ENCODE measurements at places on chromosomes 1 and 21. TPM values are rescaled to one million over a fixed set of nuclear protein-coding genes. Genes with fewer than 3 reads are reported as not detected.

DNA sequence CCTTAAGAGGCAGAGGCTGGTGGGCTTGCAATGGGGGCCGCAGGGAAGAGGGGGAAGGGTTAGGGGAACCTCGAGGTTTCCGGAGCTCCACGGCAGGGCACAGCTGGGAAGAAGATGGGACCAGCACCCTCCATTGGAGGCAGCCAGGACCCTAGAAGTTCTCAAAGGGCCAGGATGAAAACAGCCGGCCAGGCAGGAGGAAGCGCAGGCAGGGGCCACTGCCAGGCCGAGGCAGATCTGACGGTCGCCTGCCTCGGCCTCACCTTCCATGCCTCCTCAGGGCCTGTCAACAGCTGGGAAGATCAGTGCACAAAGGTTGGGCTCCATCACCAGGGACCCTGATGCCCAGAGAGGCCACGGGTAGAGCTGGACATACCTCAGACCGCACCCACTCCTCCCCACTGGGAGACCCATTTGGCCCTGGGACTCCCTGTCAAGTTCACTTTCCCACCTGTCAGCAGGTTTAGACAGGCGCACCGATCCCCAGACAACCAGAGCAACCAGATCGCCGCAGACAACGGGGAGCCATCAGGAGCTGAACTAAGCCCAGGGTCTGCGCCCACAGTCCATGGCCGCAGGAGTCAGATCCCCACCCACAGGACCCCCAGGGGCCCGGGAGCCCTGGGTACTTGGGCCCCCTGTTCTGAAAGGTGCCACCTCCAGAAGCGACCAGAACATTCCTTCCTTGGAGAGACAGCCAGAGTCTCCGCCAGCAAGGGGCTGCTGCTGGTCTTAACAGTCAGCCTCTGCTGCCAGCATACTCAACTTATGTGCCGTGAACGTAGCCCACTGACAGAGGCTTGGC lies 2.2 kb downstream of the SLC19A1 start:
- peak; percentile 63 for DNase-seq

DNA sequence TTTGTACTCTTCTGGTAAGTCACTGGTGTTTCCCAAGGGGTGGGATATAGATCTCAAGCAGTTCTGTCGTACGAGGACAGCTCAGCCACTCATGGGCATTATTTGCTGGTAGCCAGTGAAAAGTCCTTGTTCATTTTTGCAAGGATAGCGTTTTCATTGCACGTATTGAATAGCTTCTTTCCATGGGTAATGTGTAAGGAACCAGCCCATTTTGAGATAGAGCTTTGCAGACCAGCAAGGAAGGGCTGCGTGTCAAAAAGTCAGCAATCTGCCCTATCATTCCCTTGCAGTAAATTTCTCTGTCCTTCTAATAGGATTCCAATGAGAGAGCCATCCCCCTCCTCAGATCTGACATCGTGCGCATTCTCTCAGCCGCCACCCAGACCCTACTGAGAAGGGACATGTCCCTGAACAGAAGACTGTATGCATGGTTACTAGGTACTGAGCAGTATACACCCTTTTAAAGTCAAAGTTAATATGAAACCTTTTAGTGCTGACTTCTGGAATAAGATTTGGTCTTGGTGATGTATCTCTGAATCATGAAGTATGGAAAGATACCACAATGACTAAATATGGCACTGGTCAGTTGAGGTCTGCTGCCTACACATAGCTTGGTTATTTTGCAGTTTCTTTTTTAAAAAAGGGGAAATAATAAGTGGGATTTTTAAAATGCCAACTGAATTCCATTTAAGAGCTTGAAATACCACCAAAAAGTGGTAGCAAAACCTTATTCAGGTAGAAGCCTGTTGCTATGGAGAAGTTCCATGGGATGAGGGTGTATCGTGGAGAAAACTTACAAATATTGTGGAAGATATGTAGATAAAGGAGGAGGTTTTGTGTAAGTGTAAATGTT lies 55.3 kb downstream of the DOP1B start:
- no peak for DNase-seq

FAM163A gene
- 2.5 TPM for total RNA-seq

GRCh38 chr1:56098946-56099345 lies 480.4 kb downstream of the PLPP3 start:
- DNase-seq, result no peak

- no peak for DNase-seq
Observed at GRCh38 chr1:30603081-30603858, 120.1 kb downstream of the MATN1 start.

GRCh38 chr1:46333300-46334029 lies 7.1 kb upstream of the NSUN4 start:
- DNase-seq, result no peak
